ENCODE measurements at places on chromosomes 6 and 20.

DNA sequence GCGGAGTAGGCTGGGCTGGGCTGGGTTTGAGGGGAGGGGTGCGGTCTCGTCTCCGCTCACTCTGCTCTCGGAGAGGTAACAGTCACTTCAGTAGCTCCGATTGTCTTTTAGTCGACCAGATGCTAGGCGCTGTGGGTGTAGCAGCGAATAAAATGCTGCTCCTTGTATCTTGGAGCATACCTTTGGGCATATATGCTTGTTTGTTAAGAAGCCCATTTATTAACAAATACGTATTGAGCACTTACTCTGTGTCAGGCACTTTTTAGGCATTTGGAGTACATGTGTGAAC is 545 bp downstream of the ACTR5 start:
- no peak for DNase-seq

GRCh38 chr20:32697608-32698007 is 23.9 kb upstream of the C20orf203 start:
- no peak for DNase-seq

DNA sequence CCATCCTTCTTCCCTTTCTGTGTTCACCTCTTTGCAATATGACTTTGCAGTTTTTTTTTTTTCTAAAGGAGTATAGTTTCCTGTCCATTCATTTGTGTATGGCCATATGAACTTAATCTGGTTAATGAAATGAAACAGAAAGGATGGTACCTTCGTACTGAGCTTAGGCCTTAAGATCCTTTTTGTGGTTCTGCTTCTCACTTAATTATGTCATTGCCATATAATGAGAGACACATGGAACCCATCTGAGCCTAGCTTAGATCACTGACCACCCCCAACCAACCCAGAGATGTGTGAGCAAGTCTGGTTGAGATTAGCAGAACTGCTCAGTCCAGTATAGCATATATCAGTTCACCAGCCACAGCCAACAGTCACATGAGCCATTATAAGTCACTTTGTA is 1179.6 kb downstream of the HACE1 start:
- no peak for DNase-seq

DNA sequence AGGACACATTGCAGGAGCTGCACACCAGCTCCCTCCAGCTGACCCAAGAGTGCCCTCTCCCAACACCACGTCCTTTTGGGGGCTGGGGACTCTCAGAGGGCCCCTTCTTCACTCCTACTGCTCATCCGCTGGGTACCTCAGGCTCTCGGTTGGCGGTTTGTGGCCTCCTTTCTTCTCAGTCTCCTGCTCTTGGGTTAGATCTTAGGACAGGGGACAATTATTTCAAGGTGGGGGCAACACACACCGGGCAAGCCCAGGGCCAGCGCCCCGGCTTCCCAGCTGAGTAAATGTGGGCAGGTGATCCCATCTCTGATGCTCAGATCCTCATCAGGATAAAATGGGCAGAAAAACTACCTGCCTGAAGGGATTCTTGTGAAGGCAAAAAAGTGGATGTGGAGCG is 1.1 kb downstream of the TCF15 start:
- DNase-seq = no peak

- DNase-seq = no peak
Observed at GRCh38 chr20:62050166-62051120, 15.2 kb downstream of the TAF4 start.

All from NCI-H187 treated with DMSO at 0.1 percent for 48 hours (cell line).